Progenitor cell of endocrine pancreas (in vitro differentiated cells): ENCODE measurements at places on chromosomes 16 and 17. TPM values are rescaled to one million over a fixed set of nuclear protein-coding genes. Genes with fewer than 3 reads are reported as not detected.

GRCh38 chr17:40321961-40322357, 13.0 kb downstream of the RARA start:
- no peak for DNase-seq

DNA sequence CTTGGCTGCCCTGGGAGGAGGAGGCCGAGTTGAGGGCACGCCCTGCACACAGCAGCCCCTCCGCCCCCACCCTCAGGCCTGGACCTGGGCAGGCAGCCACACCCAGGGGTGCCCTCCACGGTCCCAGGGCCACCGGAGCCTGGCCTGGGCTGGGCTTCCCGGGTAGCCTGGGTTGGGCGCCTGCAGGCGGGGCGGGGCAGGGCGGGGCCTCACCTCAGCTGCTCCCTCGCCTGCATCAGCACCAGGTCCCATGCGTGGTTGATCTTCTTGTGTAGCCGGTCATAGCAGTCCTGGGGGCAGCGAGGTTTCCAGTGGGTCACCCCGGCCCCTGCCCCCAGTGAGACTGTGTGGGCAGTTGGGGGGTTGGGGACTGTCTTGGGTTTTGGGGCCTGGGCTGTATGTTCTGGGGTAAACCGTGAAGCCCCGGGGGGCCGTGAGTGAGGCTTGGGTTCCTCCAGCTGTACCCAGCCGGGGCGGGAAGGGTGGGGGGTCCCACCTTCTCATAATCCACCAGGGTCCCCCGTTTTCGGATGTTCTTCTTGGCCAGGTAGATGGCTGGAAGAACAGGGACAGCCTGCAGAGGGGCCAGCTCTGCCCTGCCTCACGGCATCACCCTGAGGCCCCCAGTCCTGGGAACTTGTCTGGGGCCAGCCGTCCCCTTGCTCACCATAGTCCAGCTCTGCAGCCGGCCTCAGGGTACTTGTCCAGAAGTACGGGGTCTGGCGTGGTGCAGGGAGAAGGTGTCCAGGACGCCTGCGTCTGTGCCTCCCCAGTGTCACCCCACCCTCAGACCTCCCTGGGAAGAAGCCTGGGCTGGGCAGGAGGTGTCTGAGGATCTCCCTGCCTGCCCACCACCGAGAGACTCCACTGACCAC, 2.0 kb downstream of the RGS11 start:
- no peak for DNase-seq

DNA sequence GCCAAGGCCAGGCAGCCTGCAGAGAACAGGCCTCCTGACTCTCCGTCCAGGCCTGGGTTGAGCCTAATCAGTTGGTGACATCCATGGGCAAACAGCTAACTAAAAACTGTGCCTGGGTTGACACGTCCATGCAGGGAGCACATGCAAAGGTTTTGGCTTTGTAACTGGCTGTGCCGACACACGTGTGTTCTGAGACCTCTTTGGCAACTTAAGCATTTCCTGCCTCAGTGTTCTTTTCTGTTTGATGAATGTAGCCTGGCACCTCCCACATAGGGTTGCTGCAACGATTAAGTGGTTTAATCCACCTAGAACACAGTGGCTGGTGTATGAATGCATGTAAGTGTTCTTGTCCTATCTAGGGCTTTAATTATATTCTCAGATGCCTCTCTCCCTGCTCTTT, 3.2 kb downstream of the BCO1 start:
- DNase-seq = no peak

GRCh38 chr17:39069114-39069756, 82.2 kb downstream of the PLXDC1 start:
- no peak for DNase-seq

MYO1D gene
- total RNA-seq = 36.9 and 45.9 TPM in 2 replicates

- DNase-seq = no peak
These were observed 1.5 kb upstream of the CLEC10A start for GRCh38 chr17:7081341-7082062.

DNA sequence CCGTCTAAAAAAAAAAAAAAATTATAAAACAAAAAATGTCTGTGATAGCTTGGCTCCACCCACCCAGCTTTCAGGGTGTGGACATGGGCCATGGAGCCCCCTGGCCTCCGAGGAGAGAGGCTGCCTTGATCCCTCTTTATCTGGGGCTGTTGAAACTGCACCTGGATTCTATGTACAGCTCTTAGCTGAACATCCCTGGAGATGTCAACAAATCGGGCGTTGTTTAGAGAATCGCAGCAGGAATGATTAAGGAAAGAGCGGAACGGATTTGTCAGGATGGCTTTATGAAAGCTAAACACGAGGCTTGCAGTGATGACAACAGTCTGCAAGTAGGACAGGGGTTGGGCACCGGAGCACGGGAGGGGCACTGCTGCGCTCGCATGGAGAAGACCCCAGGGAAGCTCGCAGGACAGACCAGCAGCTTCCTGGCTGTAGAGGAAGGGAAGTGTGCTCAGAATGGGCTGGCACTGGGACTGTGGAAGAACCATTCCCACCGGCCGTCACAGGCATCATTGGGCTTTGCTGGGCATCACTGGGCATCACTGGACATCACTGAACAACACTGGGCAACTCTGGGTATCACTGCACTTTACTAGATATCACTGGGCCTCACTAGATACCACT, 195.8 kb upstream of the FOXF1 start:
- DNase-seq = no peak

GPR179 gene
- 0.27 and 0.41 TPM in 2 replicates for total RNA-seq

DNA sequence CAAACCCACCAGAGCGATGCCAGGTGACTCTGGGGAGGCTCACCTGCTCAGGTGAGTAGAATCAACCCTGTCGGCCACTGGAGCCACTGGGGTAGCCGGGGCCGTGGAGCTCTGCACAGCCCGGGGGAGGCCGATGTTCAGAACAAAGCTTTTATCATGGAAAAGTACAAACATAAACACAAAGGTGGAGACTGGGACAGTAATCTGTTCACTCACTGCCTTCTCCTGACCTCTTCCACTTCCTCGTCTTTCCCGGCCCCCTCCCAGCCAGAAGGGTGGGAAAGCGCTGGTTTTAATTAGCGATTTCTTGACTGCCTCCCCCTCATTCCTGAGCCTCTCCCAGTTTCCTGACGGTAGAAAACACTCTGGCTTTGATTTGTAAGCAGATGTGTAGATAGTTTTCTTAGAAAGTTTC, 9.8 kb upstream of the TEX19 start:
- DNase-seq = no peak

GRCh38 chr17:2338315-2338657, 985 bp downstream of the SGSM2 start:
- DNase-seq = no peak

GRCh38 chr16:85172455-85173145, 60.3 kb upstream of the CIBAR2 start:
- no peak for DNase-seq
